ENCODE measurements at places on chromosomes 3 and 15. TPM values are rescaled to one million over a fixed set of nuclear protein-coding genes. Genes with fewer than 3 reads are reported as not detected.

GRCh38 chr15:65054333-65055200 is 9.4 kb downstream of the SLC51B start:
- peak; percentile 83 for DNase-seq

DNA sequence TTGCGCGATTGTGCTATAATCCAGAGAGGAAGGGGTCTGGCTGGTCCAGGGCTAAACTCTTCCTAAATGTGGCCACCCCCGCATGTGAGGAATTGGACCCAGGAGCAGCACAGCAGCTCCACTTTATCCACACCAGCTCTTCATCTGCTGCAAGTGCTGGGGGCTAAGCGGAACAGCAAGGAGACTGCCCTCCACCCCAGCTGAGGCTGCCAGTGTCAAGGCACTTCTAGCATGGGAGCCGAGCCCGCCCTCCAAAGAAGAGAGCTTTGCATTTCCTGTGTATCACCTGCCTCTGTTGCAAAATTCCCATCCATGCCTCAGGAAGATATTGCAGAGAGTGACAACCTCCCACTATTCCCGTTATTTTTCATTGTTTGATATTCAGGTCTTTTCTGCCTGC is 333.6 kb downstream of the ARRDC4 start:
- DNase-seq = no peak

- DNase-seq = peak; percentile 69
These were observed 212.3 kb downstream of the FGF12 start for GRCh38 chr3:192514754-192515663.

DNA sequence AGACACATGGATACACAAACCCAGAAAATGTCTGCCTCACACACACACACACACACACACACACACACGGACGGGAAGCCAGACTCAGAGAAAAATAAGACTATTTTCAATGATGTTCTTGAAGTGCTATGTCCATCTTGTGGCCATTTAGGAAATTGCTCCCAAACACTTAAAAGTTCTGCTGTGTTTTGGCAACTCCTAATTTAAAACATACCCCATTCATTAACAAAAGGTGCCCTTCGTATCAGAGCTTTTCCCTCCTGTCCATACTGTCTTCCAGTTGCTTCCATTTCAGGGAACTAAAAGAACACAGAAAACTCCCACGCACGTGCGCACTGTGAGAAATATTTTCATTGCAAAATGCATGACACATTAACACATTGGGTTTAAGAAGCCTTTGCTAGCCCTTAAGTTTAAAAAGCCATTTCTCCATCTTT is 44.6 kb downstream of the SLC12A1 start:
- peak; percentile 49 for DNase-seq

DNA sequence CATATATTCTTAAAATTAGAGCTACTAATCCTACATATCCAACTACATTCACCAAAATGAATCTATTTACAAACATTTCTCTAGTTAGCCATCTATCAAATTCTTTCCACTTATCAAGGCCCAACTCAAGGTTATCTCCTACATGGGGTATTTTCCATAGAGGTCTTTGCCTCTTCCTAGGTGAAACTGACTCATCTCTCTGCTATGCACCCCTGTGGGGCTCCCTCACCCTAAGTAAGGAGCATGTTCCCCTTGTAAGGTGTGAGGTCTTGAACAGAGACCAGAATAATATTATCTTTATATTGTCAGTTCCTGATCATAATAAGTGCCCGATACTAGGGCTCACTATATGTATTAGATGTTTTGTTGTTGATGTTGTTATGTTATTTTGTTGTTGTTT is 74.6 kb upstream of the TSC22D2 start:
- DNase-seq = no peak

- DNase-seq = peak; percentile 45
These were observed 47.8 kb upstream of the CTSH start for GRCh38 chr15:78992416-78993256.

- no peak for DNase-seq
These were observed 20.3 kb upstream of the PPP4R2 start for GRCh38 chr3:72976281-72976741.

DNA sequence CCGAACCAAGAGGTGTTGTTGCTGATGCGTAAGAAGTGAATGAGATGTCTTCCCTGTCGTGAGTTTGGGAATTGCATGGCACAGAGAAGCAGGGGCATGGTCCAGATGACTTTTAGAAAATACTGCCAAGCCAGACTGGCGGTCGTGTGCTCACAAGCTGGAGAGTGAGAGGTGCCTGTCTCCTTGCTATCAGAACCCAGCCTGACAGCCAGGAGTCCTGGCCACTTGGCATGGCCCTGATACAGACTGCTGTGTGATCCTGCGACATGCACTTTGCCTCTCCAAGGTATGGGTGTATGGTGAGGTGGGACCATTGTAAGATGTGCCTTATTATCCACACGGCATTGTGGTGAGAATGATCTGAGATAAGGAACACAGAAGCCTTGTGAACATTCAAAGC is 93.0 kb downstream of the SMAD3 start:
- DNase-seq = no peak

DNA sequence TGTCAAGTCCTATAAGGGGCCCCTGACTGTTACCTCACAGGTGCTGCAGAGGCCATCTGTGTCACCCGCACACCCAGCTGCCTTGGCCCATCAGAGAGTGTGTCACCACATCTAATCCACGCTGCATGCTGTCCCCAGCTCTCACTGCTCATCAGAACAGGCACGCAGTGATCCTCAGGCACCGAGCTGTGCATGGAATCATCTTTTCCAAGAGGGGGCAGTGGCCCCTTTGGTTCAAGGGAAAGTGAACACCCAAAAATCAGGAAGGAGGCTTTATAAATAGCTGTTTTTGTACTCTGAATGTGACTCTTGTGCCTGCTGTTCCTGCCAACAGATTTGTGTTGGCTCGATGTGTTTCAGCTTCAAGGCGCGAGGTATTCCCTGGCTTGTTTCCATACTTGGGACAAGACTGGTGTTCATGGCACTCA is 110.3 kb upstream of the ETV5 start:
- DNase-seq = no peak

GRCh38 chr3:130990282-130990681 is 36.3 kb downstream of the ASTE1 start:
- DNase-seq = peak; percentile 46

- DNase-seq = peak; percentile 99
These were observed 20.3 kb downstream of the PPCDC start for GRCh38 chr15:75043509-75044257.

GRCh38 chr3:123584988-123585937 is at the start of gene HACD2:
TSS of gene HACD2 (minus strand) at chr3:123585053. CDS start at chr3:123585027, 26 bp downstream.
- peak; percentile 98 for DNase-seq

- no peak for DNase-seq
These were observed 53.9 kb upstream of the ACKR4 start for GRCh38 chr3:132543011-132543739.

DNA sequence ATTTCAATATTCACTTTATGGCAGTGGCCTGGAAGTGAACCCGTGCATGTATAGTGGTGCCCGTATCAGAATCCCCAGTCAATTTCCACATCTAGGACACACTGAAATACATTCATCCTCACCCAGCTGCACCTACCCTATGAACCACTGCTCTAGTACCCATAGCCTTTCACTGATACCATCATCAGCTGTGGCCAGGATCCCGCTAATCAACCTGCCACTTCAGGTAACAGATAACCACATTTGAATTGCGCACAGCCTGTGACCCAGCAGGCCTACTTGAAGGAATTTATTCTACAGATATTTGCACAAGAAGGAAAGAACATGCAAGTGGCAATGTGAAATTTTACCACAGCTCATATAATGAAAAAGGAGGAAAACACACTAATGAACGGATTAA is 161.0 kb upstream of the CCDC54 start:
- no peak for DNase-seq

- DNase-seq = peak; percentile 60
These were observed 727 bp downstream of the NSMCE3 start for GRCh38 chr15:29268706-29269484.

DNA sequence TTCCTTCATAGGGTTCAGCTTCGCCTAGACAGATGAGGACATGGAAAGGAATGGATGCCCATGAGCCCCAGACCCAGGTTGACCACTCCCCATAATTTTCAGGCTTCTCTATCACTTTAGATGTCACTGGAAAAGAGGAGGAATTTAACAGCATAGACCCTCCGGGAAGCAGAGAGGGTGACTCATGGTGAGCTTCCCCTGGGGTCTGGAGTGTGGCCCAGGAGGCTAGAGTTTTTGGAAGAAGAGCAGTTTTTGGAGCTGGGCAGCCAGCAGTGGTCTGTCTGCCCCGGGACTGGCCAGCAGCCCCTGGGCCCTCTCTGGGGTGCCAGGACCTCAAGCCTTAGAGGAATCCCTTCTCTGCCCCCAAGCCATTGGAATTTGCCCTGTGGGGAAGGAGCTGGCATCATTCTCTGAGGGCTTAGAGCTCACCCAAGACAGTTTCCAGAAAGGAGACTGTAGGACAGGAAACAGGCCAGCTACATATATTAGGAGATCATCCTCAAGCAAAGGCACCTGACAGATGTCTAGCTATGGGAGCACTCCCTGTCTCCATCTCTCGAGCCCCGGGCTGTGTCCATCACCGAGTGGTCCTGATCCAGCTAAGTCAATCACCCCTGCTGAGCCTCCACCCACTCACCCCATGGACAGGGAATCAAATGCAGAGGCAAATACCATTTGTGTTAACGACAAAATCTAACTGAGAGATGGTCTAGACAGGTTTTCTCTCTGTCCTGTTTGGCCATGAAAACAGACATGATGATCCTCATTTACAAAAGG is 67.3 kb downstream of the MEGF11 start:
- DNase-seq = no peak

DNA sequence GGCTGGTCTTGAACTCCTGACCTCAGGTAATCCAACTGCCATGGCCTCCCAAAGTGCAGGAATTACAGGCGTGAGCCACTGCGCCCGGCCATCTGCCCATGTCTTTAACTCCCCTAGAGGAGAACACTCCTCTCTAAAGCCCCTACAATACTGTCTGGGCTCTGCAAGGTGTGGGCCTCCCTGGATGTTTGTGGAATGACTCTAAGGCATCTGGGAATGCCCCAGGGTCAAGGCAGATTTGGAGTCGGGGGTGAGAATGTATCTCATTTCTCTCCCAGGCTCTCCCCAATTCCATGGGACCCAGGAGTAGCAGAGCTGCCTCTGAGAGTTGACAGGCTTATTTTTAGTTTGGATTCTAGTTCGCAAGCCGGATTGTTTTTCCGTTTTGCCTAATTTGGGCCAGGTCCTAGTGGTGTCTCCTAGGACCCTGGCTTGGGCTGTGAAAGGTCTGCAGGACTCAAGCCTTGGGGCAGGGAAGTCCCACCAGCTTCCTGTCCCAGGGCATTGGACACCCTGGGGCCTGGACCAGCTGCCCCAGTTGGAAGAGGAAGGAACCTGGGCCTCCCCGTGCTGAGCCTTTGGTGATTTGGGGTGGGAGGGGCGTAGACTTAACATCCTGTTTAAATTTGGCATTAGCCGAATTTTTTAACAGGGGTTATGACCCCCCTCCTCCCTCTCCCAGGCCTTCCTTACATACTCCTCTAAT is 53.5 kb downstream of the MAGEF1 start:
- no peak for DNase-seq

DNA sequence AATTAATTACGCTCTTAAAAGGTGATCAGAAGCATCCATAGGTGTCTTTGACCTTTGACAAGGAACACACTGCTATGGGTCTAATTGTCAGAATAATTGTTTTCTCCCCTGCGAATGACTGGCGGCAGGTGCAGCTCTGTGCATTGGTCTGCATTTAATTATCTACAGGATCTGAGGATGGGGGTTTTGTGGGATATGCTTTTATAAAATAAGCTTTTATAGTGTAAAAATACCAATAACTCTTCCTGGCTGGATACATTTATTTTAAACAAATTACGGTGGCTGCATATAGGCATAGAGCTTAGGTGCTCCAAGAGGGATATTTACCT is 201.6 kb upstream of the RGMA start:
- DNase-seq = no peak

- no peak for DNase-seq
These were observed 9.5 kb upstream of the CCDC66 start for GRCh38 chr3:56547486-56547885.

GRCh38 chr15:88651971-88652370 is 13.2 kb downstream of the ISG20 start:
- peak; percentile 7 for DNase-seq

DNA sequence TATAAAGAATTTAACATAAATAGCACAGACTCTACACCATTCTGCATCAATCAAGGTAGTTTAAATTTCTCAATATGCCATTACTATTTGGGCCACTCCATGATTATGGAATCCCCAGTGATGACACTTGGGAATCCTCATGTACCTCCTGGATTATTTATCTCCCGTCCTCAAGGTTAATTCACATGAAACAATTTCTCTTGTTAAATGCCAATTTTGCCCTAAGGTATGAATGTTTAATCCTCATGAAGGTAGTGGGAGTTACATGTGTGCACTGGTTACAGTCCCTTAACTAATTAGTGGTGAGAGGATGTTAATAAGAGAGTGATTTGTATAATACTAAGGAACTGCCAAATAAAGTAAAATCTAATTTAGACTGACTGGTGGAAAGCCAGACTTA is 372.3 kb upstream of the MDFIC2 start:
- no peak for DNase-seq

DNA sequence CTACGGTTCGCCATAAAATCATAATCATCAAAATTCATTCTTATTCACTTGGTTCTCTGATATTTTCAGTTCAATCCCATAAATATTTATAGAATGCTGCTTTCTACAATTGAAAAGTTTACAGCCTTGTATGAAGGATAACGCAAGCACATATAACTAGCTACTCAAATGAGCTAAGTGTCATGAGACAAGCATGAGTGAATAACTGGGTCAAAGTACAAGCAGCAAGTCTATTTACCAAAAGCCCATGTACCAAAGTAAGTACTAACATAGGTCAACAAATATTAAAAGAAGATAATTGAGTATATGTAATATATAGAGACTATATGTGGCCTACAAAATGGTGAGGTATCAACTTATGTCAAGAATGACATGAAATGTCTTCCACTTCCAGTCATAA is 596.6 kb downstream of the GBE1 start:
- DNase-seq = no peak

DNA sequence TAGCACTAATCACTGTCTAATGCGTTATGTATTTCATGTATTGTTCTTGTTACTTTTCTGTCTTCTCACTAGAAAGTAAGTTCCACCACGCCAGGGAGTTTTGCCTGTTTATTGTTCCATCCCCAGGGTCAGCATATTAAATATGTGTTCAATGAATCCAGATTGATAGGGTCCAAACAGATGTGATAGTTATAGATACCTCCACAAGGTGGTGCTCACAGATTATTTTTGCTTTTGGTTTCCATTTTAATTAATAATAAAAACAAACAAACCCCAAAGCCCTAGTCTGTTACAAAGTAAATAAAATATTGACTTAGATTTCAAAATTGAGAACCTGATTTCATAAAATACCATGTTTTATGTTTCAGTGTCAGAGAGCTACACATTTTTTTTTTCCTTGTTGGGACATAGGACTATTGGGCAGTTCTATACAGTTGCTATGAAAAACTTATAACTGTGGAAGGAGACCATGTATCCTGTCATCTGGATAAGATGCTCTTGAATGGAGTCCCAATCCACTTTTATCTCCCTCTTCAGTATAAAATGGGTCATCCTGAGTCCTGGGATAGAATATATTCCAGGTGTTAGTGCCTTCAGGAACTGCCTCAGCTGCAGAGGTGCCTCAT is 12.4 kb downstream of the OTOL1 start:
- DNase-seq = no peak

TJP1 gene
- 102 TPM for polyA plus RNA-seq

VEPH1 gene
- 8.1 TPM for polyA plus RNA-seq

CHRM5 gene
- polyA plus RNA-seq = 1.3 TPM

TMCO5A gene
- 100 TPM for polyA plus RNA-seq

ROPN1 gene
- 374 TPM for polyA plus RNA-seq

ISLR gene
- polyA plus RNA-seq = 73.7 TPM

TBL1XR1 gene
- polyA plus RNA-seq = 44.2 TPM

FAH gene
- polyA plus RNA-seq = 49.0 TPM

ACTRT3 gene
- 104 TPM for polyA plus RNA-seq

PLA2G4E gene
- polyA plus RNA-seq = 0.67 TPM
